ENCODE measurements at places on chromosomes 2 and 18.

DNA sequence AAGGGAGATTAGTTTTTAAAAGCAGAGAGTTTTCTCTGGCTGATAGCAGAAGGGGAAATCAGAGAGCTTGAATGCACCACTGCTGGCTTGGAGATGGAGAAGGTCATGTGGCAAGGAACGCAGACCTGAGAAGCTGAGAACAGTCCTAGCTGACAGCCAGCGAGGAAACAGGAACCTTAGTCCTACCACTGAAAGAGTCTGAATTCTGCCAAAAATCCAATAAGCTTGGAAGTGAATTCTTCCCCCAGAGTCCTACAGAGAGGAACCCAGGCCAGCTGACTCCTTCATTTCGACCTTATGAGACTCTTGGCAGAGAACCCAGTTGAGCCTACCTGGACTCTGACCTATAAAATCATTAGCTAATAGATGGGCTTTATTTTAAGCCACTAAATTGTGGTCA, 371.9 kb upstream of the TNP1 start:
- no peak for DNase-seq

DNA sequence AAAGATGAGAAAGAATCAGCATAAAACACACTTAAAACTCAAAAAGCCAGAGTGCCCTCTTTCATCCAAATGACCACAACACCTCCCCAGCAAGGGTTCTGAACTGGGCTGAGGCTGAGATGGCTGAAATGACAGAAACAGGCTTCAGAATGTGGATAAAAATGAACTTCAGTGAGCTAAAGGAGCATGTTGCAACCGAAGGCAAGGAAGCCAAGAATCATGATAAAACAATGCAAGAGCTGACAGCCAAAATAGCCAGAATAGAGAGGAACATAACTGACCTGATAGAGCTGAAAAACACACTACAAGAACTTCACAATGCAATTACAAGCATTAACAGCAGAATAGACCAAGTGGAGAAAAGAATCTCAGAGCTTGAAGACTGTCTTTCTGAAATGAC, 12.2 kb upstream of the PSMA8 start:
- DNase-seq, result no peak

- DNase-seq, result no peak
Measured at GRCh38 chr2:217588266-217588665, 414.5 kb downstream of the TNS1 start.

- no peak for DNase-seq
Measured at GRCh38 chr2:119753041-119753929, 6.4 kb upstream of the PTPN4 start.

DNA sequence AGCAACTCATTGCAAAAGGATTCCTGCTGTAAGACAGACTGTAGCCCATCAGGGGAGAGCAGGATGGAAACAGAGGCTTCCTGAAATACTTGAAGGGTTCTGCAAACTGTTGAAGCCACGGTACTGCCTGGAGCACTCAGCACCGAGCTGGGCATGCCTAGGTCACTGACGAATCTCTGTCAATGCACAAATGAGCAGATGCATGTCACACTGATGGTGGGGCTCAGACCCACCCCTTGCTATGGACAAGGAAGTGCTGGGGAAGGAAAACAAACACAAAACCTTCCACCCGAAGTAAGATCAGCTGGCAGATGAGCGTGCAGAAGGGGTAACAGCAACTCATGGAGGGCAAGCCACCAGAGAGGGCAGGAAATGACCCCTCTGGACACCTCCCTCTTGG, 136.7 kb downstream of the BCL2 start:
- DNase-seq, result no peak

DNA sequence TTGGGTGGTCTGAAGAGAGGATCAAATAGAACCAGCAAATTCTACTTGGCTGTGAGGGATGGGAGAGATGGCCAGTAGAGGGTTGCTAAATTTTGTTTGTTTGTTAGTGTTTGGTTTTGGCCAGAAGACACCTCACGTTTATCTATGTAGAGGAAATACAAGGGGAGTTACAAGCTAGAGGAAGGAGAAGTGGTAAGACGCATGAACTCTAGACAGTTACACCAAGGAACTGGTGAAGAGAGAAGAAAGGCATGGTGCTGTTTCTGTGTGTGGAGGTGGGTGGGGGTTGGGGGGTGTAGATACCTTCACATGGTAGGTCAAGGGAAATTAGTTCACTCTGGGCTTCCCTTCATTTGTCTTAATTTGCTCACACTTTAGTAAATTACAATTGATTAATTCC, 25.6 kb downstream of the RASGRP3 start:
- no peak for DNase-seq

DNA sequence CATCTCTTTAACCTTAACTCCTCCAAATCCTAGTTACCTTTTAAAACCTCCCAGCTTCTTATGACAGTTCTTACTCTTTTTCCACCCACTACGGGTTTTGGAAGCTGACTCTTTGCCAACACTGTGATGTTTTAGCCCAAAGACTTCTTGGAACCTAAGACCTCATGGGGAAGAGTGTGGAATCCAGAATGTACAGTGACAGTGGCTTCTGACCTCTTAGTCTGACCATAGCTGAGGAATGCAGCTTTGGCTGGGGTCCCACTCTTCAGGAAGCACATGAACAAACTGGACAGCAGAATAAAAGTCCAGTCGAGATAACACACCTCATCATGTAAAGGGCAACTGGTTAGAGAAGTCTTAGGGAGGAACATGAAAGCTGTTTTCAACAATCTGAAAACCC, 161.1 kb upstream of the PKDCC start:
- DNase-seq, result no peak

DNA sequence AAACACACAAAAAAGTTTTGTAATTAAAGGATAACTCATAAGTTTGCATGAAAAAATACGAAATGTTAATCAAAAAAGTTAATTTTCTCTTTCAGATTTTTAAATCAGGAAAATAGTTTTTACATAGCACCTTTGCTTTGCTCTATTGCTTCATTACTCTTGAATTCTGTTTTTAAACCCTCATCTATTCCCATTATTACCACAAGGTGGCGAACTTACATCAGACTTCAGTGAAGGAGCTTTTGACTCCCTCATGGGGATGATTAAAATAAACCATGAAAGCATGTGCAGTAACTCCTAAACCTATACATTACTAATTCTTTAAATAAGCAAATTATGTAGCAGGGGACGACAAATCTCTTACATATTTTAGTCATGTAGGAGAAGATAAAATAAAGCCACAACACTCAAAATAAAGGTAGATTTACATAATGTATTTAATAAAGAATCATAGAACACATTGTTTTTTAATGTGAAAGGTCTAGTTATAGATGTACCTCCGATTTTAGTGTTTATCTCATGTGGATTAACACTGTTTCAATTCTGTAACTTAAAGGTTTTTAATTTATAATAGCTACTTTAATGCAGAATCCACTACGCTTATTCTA, 105.2 kb downstream of the NETO1 start:
- DNase-seq, result no peak

DNA sequence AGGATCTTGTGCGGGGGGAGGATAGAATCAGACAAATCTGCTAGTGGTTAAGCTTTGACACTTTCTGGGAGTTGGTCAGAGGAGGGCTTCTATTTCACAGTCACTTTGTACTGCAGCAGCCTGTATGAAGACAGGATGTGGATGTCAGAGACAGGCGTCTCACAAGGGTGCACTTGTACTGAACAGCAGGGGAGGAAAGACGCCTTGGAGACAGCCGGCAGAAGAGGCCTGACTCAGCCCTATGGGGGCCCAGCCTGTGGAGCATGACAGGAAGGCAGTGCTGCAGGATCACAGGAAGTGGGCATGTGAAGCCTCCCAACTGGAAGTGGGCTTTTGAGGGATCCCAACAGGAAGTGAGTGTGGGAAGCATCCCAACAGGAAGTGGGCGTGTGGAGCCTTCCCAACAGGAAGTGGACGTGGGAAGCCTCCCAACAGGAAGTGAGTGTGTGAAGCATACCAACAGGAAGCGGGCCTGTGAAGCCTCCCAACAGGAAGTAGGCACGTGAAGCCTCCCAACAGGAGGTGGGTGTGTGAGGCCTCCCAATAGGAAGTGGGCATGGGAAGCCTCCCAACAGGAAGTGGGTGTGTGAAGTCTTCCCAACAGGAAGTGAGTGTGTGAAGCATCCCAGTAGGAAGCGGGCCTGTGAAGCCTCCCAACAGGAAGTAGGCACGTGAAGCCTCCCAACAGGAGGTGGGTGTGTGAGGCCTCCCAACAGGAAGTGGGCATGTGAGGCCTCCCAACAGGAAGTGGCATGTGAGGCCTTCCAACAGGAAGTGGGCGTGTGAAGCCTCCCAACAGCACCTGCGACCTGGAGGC, 212.3 kb downstream of the SNTG2 start:
- no peak for DNase-seq

DNA sequence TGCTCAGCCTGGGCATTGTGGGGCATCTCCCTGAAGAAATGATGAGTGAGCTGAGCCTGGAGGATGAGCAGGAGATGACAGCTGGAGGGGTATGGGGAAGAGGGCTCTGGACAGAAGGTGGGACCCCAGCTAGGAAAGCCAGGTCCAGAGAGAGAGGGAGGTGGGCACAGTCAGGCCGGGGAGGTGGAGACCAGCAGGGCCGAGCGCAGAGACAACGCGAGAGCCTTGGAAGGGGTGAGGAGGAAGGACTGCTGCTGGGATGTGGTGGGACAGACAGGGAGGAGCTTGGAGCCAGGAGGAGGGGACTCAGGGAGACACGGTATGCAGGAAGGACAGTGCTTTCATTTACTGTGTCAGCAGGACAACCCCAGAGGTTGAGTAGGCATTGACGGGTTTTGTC, 8.2 kb downstream of the TRPM8 start:
- DNase-seq, result no peak

- DNase-seq, result no peak
Measured at GRCh38 chr2:107025869-107026380, 140.0 kb upstream of the ST6GAL2 start.

- no peak for DNase-seq
Measured at GRCh38 chr2:200705305-200706041, 106.2 kb upstream of the BZW1 start.
